ENCODE measurements at places on chromosomes 6 and 20.

DNA sequence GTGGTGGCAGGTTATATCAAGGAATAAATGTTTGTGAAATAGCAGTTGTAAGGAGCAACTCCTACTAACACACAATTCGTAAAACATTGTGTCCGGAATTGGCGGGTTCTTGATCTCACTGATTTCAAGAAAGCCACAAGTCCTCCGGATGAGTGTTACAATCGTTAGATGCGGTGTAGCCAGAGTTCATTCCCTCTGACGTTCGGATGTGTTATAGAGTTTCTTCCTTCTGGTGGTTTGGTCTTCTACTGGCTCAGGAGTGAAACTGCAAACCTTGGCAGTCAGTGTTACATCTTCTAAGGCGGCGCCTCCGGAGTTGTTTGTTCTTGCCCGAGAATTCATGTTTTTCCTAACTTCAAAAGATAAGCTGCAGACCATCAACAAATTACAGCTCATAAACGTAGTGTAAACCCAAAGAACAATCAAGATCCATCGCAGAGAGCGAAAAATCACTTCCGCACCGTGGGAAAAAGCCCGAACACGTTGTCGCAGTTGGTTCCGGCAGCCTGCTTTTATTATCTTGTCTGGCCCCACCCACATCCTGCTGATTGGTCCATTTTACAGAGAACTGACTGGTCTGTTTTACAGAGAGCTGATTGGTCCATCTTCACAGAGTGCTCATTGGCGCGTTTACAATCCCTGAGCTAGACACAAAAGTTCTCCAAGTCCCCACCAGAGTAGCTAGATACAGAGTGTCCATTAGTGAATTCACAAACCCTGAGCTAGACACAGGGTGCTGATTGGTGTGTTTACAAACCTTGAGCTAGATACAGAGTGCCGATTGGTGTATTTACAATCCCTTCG lies 58.2 kb downstream of the TRIM27 start:
- DNase-seq = no peak

- DNase-seq = no peak
These were observed 24.8 kb downstream of the TASP1 start for GRCh38 chr20:13613917-13614316.

- DNase-seq = no peak
These were observed 1.3 kb upstream of the E2F1 start for GRCh38 chr20:33687370-33687915.

DNA sequence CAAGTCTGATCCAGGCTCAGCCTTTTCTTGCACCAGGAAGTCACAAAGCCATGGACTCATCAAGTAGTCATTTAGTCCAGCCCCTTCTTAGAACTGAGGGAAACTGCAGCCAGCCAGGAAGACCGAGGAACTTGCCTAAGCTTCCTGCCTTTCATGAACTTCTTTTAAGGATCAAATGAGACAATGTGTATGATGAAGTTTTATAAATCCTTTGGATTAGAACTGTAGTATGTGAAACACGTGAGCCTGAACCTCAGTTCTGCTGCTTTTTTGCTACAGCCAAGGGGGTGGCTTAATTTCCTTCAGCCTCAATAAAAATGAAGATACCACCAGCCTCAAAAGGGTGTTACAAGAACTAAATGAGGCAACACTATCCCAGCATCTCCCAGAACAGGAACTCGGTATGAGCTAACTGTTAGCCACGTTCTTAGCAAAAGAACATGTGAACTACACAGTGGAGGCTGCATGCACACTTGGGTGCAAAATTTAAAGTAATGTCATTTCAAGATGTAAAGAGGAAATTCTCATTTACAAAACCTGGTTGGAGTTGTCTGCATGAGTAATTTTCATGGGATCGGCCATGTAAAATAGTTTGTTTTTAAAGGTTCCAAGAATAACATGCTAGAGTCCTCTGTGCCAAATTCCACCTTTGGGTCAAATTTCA lies 76.0 kb upstream of the TBC1D7 start:
- DNase-seq = no peak

DNA sequence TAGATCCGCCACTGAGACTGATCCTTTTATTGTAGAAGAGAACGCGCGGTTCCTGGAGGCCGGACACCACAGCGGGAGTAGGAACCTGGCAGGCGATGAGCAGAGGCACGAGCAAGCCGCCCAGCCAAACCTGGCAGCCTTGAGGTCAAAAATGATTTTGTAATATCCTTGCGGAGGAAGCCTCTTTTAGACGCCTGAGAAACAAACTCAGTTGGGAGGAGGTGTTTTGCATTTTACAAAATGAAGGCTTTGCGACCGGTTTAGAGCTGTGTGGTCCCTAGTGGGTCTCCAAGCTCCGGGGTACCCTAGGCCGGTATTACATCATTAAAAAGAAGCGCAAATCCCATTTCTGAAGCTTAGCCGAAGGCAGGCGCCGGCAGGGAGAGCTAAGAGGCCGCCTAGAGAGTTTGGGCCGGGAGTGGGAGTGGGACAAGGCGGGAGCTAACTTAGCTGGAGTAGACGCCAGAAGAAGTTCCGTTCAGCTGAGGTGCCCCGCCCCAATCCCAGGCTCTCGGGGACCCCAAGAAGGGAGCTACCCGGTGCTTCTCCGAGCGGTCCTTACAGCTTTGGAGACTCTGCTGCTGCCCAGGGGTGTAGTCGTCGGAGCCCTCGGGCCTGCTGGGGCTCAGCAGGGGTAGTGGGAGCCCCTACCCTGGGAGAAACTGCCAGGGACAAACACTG lies 1.9 kb upstream of the TBX18 start:
- DNase-seq = no peak
